Activated CD4-positive, alpha-beta T cell treated with anti-CD3 and anti-CD28 coated beads, Interleukin-2, Interleukin-6, amounts not matched to agents 100 ng/mL and 50 ng/mL, durations not matched to agents 16 hours and 8 hours (primary cell): ENCODE measurements at places on chromosomes 3 and 15.

DNA sequence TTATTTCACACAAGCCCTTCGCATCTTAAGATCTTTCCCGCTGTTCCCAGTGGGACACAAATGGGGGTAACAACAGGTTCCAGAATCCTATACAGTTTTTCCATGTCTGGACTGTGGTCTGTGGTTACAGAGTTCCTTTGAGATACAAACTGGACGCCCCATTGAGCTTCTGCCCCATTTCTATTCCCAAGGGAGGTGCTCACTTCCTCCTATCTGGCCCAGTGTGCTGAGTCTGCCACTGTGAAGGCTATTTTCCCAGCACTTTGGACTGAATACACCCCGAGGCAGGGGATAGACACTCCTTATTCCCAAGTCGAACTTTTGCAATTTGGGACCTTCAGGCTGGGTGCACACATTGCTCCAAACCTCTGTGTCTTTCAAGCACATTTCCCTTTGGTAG is 44.0 kb downstream of the MESD start:
- DNase-seq, result no peak

- DNase-seq, result no peak
Measured at GRCh38 chr3:71873093-71873611, 88.2 kb upstream of the PROK2 start.

- DNase-seq, result no peak
Measured at GRCh38 chr15:87365186-87365585, 891.4 kb downstream of the NTRK3 start.

DNA sequence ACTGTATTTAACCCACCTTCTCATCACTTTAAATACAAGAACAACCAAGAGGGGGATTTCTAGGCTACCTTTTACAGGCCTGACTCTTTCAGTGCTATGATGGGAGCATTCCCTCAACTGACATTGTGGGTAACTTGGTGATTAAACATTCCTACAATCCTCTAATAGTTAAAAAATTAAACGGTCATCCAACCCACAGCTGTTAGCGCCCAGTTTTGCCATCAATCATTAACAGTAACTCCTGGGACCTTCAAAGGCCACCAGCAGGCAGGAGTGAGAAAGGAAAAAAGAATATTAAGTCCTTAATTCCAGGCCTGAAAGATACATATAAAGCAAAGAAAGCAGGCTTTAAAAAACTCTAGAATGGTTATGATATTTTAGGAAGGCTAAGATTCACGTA is 512.1 kb downstream of the MAGI1 start:
- DNase-seq, result no peak

- no peak for DNase-seq
Measured at GRCh38 chr15:96360581-96361308, 30.2 kb downstream of the NR2F2 start.

DNA sequence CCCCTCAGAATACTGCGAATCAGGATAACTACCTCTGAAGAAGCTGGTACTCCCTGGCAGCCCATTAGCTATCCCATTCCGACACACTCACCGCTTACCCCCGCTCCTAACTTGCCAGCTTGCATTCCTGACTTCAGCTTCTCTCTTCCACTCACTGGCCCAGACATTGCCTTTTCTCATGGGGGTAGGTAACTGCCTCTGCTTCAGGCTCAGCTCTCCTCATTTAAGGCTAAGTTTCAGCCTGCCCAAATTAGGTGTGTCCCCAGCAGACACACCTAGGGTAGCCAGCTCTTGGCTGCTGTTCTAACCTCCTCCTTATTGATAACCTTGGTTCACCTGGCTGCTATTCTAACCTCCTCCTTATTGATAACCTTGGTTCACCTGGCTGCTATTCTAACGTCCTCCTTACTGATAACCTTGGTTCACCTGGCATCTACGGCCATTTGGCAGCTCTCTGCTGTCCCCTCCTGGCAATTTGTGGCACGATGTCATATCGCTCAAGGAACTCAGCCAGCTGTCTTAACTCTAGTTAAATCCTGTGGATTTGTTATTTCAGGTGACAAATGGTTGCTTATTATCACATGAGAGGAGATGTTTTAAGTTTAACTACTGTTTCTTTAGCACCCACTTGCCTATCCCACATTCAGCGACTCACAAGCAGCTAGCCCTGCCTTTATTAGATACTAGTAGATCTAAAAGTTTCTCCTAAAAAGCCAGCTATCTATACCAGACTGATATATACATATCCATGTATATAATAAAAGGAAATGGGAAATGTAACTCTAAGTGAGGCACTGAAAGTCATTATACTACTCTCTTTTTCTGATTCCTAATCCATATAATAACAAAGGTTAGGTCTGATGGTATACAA is 106.5 kb upstream of the ACP3 start:
- DNase-seq, result peak; percentile 23

DNA sequence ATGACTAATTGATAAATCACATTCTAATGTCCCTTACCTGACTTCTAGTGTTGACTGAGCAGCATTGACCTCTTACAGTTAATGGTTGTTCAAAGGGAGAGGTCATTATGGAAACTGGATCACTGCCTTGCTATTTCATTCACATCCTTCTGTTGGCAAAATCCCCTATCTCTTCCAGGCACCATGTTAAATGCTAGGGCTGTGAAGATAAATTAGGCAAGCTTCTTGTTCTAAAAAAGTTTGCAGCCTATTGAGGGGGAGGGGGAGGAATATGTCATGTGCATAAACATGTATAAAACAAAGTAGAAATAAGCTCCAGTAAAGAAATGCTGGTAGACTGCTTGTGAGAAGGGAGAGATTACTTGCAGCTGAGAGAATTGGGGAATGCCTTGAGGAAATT is 84.8 kb upstream of the MLF1 start:
- no peak for DNase-seq
